ENCODE measurements at places on chromosomes 13 and 19.

DNA sequence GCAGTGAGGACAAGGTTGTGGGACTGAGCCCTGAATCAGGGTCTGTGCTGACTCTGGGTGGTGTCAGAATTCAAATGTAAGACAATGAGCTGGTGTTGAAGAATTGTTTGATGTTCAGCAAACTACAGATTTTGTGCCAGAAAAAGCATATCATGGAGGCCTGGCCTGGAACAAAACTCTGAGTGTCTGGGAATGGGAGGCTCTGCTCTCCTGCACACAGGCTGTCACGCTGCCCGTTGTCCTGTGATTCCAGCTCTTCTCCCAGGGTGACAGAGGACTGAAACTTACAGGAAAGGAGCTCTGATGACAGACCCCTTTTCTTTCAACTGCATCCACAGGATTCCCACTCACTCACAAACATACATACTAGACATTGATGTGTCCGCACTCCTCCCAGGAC, 120.1 kb downstream of the ZNF486 start:
- no peak for DNase-seq

DNA sequence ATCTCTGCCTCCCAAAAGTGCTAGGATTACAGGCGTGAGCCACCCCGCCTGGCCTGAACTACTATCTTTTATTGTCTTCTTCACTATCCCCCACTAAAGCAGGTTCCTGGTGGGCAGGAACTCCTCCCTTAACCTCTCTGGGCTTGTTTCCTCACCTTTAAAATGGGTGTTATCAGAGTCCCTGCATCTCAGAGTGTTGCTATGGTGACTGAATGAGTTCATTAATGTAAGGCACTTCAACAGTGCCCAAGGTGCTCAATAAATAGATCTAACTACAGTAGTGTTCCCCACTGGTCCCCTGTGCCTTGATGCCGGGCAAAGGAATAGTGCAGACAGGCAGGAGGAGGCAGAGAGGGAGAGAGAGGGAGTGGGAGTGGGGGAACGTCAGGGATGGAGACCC, 20.5 kb downstream of the CCDC97 start:
- DNase-seq: no peak

- DNase-seq: no peak
Observed at GRCh38 chr13:82165396-82166174, 1716.7 kb downstream of the SLITRK1 start.

DNA sequence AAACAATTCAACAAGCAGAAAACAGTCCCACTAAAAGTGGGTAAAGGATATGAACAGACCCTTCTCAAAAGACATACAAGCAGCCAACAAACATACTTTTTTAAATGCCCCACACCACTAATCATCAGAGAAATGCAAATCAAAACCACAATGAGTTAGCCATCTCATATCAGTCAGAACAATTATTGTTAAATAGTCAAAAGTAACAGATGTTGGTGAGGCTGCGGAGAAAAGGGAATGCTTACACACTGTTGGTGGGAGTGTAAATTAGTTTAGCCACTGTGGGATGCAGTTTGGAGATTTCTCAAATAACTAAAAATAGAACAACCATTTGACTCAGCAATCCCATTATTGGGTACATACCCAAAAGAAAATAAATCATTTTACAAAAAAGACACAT, 8.7 kb downstream of the ZNF529 start:
- DNase-seq: no peak

DNA sequence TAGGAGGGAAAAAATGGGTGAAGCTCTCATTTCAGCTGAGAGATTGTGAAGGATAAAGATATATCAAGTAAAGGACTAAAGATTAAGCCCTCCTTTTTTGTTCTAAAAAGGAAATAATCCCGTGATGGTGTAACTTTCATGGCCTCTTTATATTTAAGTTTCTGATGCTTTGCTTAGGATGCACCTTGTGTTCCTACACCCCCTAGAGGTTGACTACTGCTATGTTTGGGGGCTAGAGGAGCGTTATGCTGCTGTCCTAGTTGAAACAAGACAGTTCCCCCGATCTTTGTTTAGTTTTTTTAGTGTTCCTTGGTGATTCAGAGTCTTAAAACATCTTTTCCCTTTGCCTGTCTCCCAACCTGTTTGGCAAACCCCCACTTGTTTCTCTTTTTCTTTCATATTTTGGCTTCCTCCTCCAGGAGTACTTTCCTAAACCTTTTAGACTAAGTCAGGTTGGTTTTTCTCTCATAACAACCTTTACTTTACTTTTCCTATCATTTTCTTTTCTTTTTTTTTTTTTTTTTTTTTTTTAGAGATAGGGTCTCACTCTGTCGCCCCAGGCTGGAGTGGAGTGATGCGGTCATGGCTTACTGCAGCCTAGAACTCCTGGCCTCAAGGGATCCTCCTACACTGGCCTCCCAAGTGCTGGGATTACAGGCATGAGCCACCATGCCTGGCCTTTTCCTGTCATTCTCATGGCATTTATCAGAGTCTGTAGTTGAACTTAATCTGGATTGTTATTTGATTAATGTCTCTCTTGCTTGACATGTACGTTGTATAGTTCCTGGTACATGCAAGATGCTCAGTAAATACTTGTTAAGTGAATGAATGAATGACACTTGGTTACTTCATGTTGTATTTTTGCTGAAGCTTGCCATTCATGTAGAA, 2.8 kb downstream of the UBA2 start:
- DNase-seq: peak; percentile 63

- DNase-seq: no peak
Observed at GRCh38 chr13:22883262-22883840, 297.4 kb upstream of the SGCG start.

- DNase-seq: no peak
Observed at GRCh38 chr13:74623761-74624160, 489.6 kb upstream of the KLF12 start.

- DNase-seq: no peak
Observed at GRCh38 chr13:98532254-98532653, 44.7 kb downstream of the STK24 start.

DNA sequence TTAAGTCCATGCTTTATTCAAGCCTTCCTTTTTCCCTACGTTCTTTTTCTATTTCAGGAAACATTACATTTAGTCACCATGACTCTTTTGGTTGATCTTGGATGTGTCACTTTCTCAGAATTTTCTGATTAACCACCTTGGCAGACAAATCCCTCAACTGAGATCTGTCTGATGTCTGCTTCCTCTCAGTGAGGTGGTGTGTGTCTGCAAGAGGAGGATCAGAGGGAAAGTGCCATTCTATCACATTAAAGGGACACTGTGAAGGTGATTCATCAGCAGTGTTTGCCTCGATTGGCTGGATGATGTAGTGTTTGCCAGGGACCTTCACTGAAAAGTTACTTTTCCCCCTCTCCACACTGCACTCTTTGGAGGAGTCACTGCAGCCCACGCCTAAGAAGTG, 3.0 kb upstream of the CCNP start:
- DNase-seq: no peak

DNA sequence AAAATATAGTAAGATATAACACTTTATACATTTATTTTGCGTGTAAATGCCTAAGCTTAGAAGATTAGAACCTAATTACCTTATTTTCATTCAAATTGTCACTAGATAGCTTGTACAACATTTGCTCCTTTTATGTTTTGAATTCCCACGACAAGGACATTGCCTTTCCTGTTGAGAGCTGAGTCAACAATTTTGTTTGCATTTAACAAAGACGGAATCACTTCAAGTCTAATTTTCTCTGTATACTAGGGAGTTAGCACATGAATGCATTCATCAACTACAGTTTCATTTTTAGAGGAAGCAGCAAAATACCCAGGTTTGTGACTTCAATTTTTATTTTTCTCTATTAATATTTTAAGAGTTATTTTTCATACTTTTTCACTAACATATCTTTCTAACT, 48.7 kb upstream of the PCCA start:
- DNase-seq: no peak

- no peak for DNase-seq
Observed at GRCh38 chr19:46825731-46826055, 25.0 kb downstream of the AP2S1 start.

- DNase-seq: no peak
Observed at GRCh38 chr19:14102756-14103155, 12.2 kb upstream of the SAMD1 start.

DNA sequence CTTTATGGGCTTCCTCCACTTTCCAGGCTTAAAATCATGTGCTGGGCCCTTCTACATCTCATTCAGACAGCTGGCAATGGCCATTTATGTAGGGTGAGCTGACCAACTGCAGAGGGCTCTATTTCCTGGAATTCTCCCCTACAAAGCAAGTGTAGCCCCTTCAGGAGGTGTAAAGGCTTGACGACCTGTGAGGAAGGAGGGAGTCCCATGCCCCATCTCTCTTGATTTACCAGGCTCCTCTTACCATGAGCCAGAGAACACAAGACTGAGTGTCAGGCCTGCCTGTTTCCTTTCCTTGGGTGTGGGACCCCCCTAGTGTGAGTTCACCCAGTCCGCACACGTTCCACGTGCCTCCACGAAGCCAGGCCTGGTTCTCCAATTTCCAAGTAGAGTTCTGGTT, 16.6 kb downstream of the ZNF536 start:
- DNase-seq: no peak

DNA sequence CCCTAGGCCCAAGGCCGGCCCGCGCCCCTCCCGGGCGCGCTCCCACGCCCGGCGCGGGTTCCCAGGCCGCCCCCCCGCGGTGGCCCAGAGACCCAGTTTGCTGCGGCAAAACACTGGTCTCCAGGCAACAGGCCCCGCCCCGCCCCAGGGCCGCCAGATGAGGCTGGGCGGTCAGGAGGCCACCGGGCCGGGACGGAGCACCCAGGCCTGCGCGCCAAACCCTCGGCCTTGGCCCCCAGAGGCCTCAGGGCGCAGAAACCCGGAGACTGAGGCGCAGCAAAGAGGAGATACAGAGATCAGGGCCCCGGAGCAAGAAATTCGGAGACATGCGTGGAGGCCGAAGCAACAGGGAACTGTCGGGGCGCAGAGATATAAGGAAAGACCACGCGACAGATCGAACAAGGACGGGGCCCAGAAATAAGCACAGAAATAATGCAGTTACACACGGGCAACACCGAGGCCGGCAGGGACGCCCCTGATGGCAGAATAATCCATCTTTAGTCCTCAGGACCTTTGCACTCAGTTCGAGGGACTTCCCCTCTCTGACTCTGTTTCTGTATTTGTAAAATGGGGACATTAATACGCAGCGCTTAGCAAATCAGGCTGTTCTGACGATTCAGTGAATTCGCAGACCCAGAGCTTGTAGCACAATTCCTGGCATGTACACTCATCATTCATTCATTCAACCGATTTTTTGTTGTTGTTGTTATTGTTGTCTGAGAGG, 20.8 kb upstream of the ERCC1 start:
- peak; percentile 96 for DNase-seq

DNA sequence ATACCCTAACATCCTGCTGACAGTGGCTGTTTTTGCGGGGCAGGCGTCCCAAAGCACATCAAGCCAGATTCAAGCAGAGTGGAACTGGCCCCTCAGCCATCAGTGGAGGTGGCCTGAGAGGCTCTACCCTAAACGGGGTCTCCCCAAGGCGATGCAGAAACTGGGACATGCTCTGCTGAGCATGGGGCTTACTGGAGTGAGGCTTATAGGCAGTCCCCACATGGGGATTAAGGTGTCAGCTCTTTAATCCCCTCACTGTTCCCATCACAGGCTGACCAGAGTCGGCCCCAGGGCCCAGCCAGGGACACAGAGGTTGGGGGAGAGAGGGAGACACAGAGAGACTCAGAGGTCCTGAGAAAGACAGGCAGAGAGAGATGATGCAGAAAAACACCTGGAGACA, 17.0 kb downstream of the CYP2F1 start:
- no peak for DNase-seq

- no peak for DNase-seq
Observed at GRCh38 chr13:107960301-107960700, 255.0 kb downstream of the LIG4 start.

DNA sequence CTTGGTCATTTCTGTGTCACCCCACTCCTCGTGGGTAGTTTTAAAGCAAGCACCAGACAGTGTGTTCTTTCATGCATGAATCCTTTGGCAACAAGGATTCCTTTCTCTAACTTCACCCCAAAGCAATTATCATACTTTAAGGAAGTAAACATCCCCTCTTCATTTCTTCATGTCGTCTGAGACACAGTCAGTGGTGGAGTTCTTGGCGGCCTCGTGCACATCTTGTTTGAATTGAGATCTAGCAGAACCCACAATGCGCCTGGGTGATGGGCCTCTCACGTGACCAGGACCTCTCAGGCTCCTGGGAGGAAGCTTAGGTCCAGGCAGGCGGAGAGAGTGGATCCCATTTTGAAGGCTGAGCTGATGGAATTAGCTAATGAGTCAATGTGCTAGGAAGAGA, 2.6 kb downstream of the ACSBG2 start:
- DNase-seq: no peak

GRCh38 chr13:75724752-75725517, 88.8 kb downstream of the LMO7 start:
- DNase-seq: no peak

GRCh38 chr19:1817553-1818179, 5.6 kb upstream of the ATP8B3 start:
- DNase-seq: no peak

DNA sequence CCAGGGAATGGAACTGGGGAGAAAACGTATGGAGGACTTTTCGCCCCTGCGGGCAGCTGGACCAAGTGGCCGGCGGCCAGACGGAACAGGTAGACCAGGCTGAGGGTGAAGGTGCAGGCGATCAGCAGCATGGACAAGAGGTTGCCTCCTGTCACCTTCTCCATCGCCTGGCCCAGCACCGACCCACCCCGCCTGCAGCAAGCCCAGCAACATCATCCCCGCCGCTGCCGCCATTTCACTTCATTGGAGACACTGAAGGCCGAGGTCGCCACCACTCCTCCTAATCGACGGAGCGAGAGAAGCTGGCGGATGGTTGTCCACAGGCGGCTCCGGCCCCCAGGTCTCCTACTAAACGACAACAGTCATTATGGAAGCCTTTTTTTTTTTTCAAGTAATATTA, 5.0 kb upstream of the SLC46A3 start:
- no peak for DNase-seq

GRCh38 chr19:1172353-1173158, 1.5 kb downstream of the SBNO2 start:
- peak; percentile 67 for DNase-seq

- DNase-seq: peak; percentile 70
Observed at GRCh38 chr13:30712536-30713532, 22.5 kb upstream of the ALOX5AP start.

GRCh38 chr13:20580257-20580656, 13.3 kb downstream of the IFT88 start:
- no peak for DNase-seq

DNA sequence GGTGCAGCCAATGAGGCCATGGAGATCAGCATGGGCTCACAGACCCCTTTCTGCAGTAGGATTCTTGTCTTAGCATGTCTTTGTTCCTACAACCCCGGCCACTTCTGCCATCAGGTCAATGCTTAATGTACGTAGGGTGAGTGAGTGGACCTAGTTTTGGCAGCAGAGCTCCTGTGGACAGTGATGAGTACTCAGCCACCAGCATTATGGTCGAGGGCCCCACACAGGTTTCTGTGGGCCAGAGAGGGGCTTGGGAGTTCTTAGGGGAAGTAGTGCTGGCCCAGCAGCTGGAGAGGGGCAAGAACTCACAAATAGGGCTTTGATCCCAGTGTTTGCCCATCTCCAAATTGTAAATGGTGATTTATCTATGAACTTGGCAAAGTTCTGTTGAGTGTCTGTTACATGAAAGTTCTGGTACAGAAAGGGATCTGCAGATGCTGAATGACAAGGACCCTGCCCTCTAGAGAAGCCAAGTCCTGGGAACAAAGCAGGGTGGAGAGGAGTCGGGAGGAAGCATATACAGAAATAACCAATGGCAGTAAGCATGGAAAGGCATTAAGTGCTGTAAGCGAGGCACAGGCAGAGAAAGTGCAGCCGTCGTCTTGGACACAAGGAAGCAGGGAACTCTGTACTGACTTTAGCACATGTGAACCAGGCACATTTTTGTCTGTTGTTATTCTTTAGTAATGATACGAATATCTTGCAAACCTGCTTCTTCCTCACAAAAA, 185.1 kb downstream of the MTUS2 start:
- no peak for DNase-seq

- no peak for DNase-seq
Observed at GRCh38 chr19:31730270-31730669, 381.0 kb upstream of the TSHZ3 start.
